Amygdala (tissue), 56 donors: ENCODE measurements at places on chromosomes 13 and 19.

GRCh38 chr13:20000062-20000552, 41.6 kb downstream of the ZMYM2 start:
- DNase-seq, result no peak

DNA sequence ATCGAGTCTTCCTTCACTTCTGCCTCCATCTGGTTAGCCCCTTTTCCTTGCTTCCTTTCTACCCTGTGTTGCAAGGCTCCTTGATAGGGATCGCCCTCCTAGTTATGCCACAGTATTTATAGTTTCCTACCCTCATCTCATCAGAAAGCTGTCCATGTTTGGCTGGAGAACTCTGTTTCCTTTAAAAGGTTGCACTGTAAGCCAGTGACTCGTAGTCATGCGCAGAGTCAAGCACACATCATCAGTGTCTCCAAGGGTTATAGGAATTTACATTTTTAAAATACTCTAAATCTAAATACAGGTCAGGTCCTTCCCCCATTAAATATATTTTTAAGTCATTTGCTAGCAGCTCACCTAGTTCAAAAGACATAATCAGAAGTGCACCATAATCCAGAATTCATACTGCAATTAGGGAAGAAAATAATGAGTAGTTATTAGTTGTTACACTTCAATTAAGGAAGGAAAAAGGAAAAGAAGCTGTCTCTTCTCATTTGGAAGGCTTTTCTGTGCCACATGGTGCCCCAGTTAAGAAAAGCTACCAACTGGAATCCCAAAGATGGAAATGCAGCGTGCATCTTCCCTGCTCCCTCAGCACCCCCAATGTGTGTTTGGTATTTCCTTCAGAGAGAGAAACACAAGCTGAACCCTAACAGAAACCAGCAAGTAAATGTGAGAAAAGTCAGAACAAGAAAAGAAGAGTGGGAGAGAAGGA, 81.0 kb downstream of the GPR12 start:
- no peak for DNase-seq

DNA sequence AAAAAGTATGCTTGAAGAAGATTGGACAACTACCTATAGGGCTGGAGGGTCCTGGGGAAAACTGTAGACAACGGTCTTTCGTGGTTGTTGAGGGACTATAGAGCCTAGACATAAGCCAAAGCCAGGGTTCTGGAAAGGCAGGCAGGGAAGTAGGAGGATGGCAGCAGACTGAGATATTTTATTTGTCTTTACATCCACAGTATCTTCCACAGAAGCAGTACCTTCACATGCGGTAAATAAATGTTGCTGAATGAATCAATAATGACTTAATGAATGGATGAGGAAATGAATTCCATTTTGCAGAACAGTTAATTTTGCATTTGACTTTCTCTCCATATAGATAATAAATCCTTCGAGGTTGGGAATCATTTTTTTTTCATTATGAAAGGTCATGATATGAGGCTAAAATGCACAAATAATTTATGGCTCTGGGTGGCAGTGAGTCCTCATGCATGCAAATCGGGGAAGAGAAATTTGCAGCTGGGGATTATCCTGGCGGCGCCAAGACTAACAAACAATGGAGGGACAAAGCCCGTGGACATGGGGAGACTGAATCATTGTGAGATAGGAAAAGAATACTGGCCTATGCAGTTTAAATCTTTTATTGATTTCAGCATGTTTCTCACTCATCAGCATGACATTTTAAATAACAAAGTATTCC, 102.0 kb downstream of the ERCC5 start:
- DNase-seq, result peak; percentile 43

- no peak for DNase-seq
These were observed 353.1 kb downstream of the EFNB2 start for GRCh38 chr13:106182404-106182803.

GRCh38 chr13:41561170-41561569, 103.8 kb downstream of the RGCC start:
- no peak for DNase-seq

- no peak for DNase-seq
These were observed 35.7 kb downstream of the TSKS start for GRCh38 chr19:49727217-49728030.

DNA sequence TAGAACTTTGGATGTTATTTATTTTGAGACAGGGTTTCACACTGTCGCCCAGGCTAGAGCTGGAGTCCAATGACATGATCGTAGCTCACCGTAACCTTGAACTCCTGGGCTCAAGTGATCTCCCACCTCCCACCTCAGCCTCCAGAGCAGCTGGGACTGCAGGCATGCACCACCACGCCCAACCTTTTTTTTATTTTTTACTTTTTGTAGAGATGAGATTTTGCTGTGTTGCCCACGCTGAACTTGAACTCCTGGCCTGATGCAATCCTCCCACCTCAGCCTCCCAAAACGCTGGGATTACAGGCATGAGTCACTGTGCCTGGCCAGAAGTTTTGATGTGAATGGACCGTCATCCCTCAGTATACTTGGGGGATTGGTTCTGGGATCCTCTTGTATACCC, 13.7 kb downstream of the ANKRD27 start:
- DNase-seq, result no peak

DNA sequence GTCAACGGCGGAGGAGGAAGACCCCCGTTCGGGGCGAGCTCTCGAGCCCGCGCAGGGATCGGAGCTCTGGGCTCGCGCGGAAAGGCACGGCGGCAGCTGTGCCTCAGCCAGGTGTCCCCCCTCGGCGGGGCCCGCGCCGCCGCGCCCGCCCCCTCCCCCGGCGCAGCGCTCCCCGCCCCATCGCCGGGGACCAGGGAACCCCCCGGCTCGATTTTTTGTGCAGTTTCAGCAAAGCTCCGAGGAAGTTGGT, 110.0 kb downstream of the KCNRG start:
- DNase-seq, result no peak

GRCh38 chr19:46530636-46531035, 35.0 kb upstream of the PNMA8B start:
- no peak for DNase-seq

- no peak for DNase-seq
These were observed 15.4 kb upstream of the MED4 start for GRCh38 chr13:48110132-48110868.

DNA sequence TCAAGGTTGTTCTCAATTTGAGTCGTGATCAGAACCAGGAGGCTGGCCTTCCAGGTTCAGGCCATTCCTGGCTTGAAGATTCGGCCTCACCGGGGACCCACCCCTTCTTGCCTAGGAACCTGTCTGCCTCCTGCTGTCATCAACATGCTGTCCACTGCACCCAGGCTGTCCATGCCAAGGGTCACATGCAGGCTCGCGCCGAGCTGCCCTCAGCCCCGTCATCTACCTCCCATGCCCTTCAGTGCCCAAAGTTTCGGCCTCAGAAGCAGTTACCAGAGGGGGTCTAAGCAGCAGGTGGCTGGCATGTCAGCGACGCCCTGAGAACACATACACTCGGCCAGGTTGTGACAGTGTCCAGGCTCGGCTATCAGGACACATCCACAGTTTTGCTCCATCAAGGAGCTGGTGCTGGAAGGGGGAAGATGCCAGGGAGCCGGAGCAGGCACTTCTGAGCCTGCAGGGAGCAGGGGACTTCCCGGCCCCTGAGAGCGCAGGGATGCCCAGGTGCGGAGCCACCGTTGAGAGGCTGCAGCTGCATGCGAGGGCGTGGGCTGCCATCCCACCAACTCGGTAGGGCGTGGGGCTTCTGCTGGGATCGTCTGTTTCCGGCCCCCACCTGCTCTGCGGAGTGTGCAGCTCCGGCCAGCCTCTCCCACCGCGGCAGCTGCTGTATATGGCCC, 590.9 kb upstream of the SLITRK5 start:
- DNase-seq, result no peak

- no peak for DNase-seq
These were observed 25.3 kb upstream of the ZSCAN18 start for GRCh38 chr19:58123354-58123753.

- DNase-seq, result peak; percentile 75
These were observed at the start of gene SBNO2 for GRCh38 chr19:1173845-1174809. TSS of gene SBNO2 (minus strand) at chr19:1174268. CDS start at chr19:1154276, 19,992 bp downstream.

DNA sequence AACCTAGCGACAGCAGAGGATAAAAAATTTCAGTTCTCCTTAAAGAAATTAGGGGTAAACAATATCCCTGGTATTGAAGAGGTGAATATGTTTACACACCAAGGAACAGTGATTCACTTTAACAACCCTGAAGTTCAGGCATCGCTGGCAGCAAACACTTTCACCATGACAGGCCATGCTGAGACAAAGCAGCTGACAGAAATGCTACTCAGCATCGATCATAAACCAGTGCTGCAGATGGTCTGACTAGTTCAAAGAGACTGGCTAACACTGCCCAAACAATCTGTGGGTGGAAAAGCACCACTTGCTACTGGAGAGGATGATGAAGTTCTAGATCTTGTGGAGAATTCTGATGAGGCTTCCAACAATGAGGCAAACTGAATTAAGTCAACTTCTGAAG, 19.9 kb upstream of the ACOD1 start:
- DNase-seq, result no peak

- no peak for DNase-seq
These were observed 35.9 kb upstream of the ZSCAN5A start for GRCh38 chr19:56350416-56351045.
